ENCODE measurements at places on chromosomes 6 and 20.

DNA sequence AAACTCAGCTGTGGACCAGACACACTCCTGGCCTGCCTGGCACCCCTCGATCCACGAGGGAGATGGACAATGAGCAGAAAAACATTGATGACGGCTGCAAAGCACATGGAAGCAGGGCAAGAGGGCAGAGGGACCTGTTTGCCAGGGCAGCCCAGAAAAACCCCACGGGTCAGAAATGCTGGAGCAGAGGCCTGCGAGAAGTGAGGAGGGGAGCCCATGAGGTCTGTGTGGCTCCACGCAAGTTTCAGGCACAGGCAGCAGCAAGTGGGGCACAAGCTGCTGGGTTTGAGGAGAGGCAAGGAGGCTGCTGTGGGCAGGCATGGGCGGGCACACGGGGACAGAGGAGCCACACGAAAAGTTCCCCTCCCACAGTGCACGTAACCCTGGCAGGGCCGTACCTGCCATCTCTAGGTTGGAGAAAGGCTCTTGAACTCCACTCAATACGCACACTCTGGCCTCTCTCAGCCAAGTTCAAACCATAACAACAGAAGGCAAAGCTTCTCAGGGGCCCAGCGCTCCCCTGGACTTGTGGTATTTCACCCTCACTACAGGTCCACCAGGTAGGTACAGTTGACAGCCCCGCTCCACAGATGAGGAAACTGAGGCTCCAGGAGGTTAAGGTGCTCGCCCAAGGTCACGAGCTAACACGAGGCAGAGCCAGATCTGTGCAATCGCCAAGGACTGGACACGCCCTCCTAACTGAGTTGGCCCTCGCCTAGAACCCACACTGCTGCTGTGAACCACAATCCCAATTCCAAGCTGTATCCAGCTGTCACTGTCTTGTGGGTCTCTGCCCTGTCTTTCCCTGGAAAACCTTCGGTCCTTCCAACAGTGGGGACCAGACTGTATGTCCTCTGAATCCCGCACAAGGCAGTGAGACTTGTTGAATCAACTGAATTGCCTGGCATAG, 108.2 kb downstream of the NOL4L start:
- no peak for DNase-seq

- DNase-seq, result no peak
These were observed 930.2 kb downstream of the TFAP2A start for GRCh38 chr6:9484686-9485085.

GRCh38 chr6:167679122-167679736, 147.5 kb upstream of the AFDN start:
- peak; percentile 40 for DNase-seq

DNA sequence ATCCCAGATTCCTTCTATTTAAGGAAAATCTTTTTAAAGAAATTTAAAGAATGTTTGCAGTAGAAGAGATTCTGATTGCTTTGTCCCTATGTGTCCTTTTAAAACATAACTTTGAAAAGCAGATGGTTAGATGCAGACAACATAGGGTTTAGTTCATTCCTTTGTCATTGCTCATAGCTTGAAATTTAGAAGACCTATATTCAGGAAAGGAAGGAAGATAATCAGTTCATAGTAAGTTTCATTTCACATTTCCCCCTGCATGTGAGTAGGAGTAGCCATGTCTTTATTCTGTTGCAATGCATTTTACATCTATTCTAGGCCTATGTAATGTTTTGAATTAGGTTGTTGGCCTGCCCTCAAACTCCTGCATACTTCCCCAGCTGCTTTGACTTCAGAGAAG, 197.9 kb upstream of the GRIK2 start:
- DNase-seq, result no peak

GRCh38 chr6:146666909-146667308, 68.1 kb downstream of the ADGB start:
- DNase-seq, result no peak

DNA sequence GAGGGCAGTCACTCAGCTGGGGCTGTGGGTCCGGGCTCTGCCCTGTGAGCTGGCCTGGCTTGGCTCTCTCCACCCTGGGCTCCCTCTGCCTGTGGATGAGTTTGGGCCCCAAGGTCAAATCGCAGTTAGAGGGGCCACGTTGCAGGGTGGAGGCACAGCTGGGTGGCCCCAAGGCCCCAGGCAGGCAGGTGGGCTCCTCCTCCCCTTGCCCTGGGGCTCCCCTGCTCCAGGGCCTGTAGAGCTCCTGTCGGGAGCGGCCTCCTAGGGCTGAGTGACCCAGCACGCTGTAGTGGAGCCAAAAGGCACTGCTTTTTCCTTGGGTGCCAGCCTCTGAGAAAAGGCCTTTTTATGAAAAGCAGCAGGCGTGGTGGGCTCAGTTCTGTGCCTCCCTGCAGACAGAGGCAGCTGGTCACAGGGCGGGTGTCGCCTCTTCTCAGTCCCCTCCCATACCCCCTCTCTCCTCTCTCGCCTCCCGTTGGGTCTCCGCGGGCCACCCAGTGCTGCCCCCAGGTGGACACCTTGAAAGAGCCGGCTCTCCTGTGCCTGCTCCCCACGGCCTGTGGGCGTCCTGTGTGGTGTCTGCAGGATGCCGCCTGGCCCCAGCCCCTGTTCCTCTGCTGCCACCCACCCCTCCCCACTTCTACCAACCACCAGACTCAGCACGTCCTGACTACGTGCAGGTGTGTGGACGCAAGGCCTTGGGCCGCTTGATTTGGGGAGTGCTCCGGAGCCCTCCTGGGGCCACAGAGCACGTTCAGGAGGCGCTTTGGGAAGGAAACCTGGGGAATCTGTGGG, 13.2 kb downstream of the SS18L1 start:
- DNase-seq, result peak; percentile 86
